ENCODE measurements at places on chromosomes 11 and 22.

- no peak for DNase-seq
Observed at GRCh38 chr11:93672280-93672679, 10.8 kb downstream of the CEP295 start.

DNA sequence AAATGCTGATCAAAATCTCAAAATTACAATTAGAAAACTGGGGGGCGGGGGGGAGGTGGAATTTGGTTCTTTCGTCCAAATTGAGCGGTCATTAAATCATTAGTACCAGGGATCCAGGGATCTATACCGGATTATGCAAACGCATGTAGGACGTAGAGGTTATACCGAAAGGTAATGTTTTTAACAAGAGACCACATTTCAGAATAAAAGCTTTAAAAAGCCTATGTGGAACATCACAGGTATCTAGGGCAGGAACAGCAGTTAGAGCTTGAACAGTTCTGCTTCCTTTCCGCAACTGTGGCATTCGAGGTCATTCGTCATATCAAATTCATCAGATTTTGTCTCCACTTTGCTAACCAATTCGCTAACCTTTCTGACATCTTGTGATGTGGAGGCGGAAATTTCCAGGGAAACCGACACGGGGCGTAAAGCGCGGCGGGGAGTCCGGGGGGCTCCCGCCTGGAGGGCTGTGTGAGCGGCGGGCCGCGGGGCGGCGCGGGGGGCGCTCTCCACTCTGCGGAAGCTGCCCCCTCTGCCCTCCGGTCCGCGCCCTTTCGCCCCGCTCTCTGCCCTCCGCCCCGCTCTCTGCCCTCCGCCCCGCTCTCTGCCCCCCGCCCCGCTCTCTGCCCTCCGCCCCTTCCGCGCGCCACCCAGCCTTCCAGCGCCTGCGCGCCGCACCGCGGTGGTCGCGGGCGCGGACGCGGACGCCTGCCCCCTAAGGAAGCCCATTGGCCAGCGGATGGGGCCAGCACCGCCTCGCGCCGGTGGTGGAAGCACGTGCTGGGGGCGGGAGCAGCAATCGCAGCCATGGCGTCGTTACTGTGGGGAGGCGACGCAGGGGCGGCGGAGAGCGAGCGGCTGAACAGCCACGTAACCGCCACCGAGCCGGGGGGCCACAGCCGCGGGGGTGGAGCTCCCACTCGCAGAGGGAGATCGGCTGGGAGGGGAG, at the start of gene DDX25:
Gene DDX25, plus strand, starts transcription at position 798 of the 949 bp plus-strand sequence. Its CDS starts 10 bp downstream, at position 808.
- peak; percentile 45 for DNase-seq

GRCh38 chr11:21768388-21768787, 424.5 kb upstream of the ANO5 start:
- DNase-seq = no peak

DNA sequence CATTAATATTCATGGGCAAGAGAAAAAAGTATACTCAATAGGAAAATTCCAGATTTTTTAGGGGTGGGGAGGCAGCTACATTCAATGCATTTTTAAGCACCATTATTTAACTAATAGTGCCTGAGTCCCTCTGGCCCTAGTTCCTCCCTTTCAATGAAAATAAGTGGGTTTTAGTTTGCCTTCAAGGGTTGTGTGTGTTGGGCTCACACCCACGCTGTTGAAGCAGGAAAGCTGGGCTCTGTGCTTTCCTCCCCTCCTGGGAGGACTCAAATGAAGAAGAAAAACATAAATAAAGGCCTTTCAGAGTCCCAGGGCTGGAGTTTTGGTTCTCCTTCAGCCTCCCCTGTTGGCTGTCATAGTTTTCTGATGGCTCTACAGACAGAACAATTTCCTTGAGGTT, 366.2 kb downstream of the MIAT start:
- no peak for DNase-seq

DNA sequence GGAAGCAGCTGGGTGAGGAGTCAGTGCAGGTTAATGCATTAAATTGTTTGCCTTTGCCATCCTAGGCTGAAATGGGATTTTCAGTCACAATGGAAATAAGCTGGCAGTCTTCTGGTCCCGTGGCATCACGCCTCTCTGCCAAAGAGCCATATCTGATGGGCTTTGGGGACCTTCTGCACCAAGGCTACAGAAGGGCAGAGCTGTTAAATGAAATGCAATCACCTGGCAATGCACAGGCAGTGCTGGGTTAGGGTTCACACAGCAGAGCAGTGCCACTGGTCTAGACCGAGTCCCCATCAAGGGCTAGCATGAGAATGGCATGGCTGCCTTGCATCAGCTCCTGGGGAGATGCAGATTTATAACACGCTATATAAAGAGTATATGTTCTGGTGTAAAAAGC, 749.2 kb downstream of the NTM start:
- DNase-seq = no peak

- no peak for DNase-seq
Observed at GRCh38 chr22:22752556-22753477, 108.4 kb downstream of the GGTLC2 start.

DNA sequence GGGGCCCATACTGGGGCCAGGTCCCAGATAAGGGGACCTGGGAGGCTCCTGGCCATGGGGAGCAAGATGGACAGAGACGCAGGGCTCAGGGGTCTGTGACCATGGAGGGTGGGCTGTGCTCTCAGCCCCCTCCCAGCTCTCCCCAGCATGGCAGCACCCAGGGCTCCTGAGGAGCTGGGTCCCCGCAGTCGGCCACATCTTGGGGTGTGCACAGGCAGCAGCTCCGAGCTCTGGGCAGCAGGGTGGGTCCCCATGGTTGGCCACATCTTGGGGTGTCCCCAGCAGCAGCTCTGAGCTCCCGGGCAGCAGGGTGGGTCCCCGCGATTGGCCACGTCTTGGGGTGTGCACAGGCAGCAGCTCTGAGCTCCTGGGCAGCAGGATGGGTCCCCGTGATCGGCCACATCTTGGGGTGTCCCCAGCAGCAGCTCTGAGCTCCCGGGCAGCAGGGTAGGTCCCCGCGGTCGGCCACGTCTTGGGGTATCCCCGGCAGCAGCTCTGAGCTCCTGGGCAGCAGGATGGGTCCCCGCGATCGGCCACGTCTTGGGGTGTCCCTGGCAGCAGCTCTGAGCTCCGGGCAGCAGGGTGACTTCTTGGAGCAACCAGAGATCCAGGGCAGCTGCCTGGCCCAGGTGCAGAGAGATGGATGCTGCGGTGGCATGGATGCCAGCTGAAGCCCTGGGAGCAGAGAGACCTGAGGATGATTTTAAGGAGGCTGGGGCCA, 18.3 kb upstream of the MUC5B start:
- no peak for DNase-seq

DNA sequence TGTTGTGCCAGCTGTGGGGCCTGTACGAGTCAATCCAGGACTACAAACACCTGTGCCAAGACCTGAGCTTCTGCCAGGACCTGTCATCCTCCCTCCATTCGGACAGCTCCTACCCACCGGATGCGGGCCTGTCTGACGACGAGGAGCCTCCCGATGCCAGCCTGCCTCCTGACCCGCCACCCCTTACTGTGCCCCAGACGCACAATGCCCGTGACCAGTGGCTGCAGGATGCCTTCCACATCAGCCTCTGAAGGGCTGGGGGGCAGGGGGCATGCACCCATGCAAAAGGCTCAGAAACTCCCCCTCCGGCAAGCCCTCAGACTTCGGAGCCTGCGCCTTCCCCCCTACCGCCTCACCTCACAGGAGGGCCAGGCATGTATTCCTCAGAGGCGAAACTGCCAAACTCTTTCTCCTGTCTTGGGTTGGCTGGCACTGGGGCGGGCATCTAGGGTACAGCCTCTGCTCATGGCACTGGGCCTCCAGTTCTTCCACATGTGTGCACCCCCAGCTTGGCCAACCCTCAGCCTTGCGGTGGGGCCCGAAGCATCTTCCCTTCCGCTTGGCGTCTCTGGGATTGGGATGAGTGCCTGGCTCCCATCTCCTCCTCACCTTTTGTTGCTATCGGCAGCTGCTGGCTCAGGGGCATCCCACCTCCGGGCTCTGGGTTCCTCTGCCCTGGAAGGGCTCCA, 1.2 kb downstream of the FAM89B start:
- DNase-seq = no peak

- DNase-seq = no peak
Observed at GRCh38 chr22:36589856-36590255, 60.9 kb upstream of the EIF3D start.

DNA sequence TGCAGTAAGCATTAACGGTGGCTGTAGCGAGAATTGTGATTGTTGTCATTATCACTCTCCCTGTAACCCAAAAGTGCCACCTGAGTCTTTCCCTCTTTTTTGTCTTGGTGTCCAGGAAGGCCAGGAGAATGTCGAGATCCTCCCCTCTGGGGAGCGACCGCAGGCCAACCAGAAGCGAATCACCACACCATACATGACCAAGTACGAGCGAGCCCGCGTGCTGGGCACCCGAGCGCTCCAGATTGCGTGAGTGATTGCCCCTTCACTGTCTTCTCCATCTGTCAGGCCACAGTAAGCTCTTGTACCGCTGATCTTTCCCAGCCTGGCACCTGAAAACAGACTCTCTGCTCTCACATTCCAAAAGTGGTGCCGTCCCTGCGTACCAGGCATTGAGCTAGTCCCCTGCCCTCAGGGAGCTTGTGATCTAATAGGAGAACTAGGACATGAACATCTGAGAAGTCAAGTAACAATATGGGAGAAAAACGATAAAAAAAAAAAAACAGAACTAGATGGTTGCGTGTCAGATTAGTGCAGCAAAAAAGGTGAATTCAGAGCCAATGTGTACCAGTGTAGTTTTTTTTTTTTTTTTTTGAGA, 5.8 kb downstream of the POLR2F start:
- no peak for DNase-seq

DNA sequence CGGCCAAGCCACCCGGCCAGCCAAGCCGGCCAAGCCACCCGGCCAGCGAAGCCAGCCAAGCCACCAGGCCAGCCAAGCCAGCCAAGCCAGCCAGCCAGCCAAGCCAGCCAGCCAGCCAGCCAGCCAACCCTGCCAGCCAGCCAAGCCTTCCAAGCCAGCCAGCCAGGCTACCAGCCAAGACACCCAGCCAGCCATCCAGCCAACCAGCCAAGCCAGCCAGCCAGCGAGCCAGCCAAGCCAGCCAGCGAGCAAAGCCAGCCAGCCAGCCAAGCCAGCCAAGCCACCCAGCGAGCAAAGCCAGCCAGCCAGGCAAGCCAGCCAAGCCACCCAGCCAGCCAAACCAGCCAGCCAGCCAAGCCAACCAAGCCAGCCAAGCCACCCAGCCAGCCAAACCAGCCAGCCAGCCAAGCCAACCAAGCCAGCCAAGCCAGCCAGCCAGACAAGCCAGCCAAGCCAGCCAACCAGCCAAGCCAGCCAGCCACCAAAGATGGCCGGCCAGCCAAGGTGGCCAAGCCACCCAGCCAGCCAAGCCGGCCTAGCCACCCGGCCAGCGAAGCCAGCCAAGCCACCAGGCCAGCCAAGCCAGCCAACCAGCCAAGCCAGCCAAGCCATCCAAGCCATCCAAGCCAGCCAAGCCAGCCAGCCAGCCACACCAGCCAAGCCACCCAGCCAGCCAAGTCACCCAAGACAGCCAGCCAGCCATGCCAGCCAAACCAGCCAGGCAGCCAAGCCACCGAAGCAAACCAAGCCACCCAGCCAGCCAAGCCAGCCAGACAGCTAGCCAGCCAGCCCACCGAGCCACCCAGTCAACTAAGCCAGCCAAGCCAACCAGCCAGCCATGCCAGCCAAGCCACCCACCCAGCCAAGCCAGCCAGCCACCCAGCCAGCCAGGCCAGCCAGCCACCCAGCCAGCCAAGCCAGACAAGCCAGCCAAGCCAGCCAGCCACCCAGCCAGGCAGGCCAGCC, 28.8 kb downstream of the CCT8L2 start:
- DNase-seq = no peak

DNA sequence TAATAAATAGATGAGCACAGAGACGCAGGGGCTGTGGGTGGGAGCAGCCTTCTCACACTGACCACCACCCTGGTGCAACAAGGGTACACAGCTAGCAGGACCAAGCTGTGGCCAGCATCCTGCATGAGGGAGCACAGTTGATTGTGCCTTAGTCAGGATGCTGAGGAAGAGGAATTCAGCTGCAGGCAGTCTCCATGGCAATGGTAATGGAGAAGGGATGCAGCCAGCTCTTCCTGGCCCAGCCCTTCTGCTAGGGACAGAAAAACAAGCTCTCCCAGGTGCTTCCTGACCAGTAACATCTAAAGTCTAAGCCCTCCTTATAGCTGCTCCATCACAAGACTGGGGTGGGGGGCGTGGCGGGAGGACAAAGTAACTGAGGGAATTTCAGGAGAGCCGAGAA, 363.5 kb downstream of the BUD13 start:
- no peak for DNase-seq

- DNase-seq = no peak
Observed at GRCh38 chr22:32073823-32074380, 30.8 kb downstream of the SLC5A1 start.

GRCh38 chr11:36253238-36253637, 36.0 kb downstream of the COMMD9 start:
- DNase-seq = no peak

- no peak for DNase-seq
Observed at GRCh38 chr22:46017166-46017565, 40.2 kb upstream of the WNT7B start.

- no peak for DNase-seq
Observed at GRCh38 chr11:7892059-7892699, 38.9 kb downstream of the OR10A6 start.

- no peak for DNase-seq
Observed at GRCh38 chr11:105226091-105226490, 86.5 kb upstream of the CARD18 start.

DNA sequence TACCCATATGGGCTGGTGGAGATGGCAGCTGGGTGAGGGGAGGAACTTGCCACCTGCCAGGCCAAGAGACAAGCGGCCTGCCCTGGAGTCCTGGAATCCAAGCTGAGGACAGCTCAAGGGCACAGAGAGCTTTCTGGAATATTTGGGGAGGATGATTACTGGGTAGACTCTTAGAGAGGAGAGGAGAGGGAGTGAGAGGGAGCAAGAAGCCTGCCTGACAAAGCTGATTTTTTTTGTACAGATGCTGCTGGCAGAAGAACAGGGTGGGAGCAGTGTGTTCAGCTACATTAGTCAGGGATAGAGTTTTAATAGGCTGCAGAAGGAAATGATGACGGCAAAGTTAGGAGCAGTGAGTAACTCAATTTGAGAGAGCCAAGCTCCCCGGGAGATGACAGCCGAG, 299.3 kb downstream of the NXPE2 start:
- DNase-seq = no peak

GRCh38 chr11:85626496-85626895, 648 bp downstream of the DLG2 start:
- no peak for DNase-seq

DNA sequence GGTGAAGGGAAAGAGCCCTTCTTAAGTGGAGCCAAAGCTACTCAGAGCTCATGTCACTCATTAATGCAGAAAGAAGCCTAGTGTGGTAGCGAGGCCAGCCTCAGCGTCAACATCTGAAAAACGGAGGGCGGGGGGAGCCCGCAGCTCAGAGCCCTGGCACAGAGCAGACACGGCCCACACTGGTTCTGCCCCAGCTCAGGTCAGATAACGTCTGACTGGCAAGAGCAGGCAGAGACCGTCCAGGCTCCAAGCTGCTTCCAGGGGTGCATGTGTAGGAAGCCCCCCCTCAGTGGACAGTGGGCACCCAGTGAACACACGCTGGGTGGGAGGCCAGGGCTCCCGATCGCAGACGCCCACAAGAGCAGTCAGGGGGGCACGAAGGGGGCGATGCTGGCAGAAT, 100.8 kb downstream of the SHANK2 start:
- no peak for DNase-seq

All from HAP-1 (cell line).